B cell (primary cell): ENCODE measurements at places on chromosomes 16 and 17. TPM values are rescaled to one million over a fixed set of nuclear protein-coding genes. Genes with fewer than 3 reads are reported as not detected.

GRCh38 chr16:72910381-72910780 lies 137.5 kb downstream of the ZFHX3 start:
- DNase-seq: no peak

- DNase-seq: no peak
Observed at GRCh38 chr17:16486373-16487250, 5.4 kb downstream of the LRRC75A start.

The CFDP1 gene
- total RNA-seq: 39.5 and 42.8 TPM in 2 replicates

DNA sequence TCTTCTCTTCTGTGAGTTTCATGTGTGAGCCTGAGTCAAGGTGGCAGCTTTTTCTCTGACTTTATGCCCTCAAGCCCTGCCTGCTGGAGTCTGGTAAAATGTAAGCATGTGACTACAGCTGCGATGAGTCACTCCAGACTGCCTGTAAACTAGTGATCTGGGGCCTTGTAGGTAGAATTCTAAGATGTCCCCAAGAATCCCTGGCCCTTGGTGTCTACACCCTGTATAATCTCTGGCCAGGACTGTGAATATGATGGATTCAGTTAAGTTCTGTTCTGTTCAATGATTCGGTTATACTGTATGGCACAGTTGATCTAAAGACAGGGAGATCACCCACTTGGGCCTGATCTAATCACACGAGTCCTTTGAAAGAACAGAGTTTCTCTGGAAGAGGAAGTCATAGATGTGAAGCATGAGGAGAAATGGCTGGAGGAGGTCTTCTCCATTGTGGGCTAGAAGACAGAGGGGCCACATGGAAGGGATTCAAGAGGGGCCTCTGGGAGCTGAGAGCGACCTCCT lies 29.8 kb downstream of the PRSS54 start:
- no peak for DNase-seq
